ENCODE measurements at places on chromosomes 2 and 18.

DNA sequence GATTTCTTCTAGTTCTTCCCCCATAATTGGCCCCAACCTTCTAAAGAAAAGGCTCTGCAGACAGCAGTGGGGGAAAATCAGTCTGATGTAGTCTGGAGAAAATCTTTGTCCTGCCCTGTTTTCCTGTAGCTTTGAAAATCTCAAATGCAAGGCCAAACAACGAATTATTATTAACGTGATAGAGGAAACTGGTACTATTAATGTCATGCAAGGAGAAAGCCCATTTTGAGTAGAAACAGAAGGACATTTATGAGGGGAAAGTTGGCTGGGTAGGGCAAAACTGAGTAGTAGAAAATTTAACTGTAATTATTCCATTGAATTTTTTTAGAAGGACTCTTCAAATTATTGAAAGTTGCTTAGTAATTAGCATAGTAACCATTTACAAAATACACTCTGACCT lies 98.8 kb downstream of the FMNL2 start:
- DNase-seq, result no peak

GRCh38 chr18:22489704-22490103 lies 72.0 kb upstream of the CTAGE1 start:
- no peak for DNase-seq

- DNase-seq, result no peak
Observed at GRCh38 chr2:44037221-44037620, 41.4 kb upstream of the LRPPRC start.

GRCh38 chr18:69705987-69706386 lies 241.7 kb downstream of the CD226 start:
- no peak for DNase-seq

- no peak for DNase-seq
Observed at GRCh38 chr2:15975676-15976075, 35.3 kb downstream of the MYCN start.

DNA sequence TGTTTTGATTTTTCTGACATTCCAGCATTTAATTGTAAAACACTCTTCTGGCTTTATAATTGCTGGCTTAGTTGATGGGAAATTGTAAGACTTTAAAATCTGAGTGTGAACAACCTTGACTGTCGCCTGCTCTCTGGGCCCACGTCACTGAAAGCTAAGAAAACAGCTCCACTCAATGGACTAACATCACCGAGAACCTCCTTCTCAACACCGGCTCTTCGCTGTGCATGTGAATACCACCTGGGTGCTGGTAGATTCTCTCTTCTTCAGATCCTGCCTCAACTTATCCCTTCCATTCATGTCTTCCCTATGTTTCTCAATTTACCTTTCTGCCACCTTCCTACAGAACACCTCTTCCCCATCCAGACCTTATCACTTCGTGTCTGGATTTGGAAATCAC lies 523.1 kb upstream of the ID2 start:
- DNase-seq, result no peak

GRCh38 chr2:191165176-191165643 lies 14.4 kb upstream of the STAT4 start:
- no peak for DNase-seq

GRCh38 chr2:169818241-169818640 lies 6.5 kb downstream of the METTL5 start:
- DNase-seq, result no peak

GRCh38 chr18:79871481-79872091 lies 73.8 kb downstream of the KCNG2 start:
- peak; percentile 43 for DNase-seq

DNA sequence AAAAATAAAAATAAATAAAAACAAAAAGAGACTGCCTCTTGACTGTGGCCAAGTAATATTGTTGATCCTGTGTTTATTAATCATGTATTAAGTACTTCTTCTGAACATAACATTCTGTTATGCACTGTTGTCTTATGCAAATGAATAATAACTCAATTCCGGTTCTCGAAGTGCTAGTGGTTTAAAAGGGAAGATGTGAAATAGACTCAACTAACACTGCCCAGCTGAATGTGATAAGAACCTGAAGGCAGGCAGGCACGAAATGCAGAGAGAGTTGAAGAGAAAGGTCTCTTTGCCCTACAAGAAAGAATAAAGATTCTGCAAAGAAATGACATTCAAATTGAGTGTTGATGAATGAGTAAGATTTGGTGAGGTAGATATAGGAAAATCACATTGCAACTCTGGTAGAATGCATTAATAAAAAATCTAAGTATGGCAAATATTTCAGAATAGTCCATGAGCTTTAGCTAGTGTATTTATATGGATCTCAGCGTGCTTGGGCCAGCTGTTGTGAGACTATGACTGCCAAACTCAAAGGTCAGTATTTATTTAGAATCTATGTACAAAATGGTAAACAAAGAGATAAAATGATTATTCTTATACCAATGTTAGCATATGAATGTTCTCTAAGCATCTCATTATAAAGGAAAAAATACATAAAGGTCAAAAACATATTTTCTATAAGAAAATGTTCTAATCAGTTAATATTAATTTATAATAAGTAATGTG lies 352.3 kb upstream of the CDH7 start:
- DNase-seq, result no peak

GRCh38 chr2:118223992-118224894 lies 136.0 kb downstream of the INSIG2 start:
- DNase-seq, result peak; percentile 71

DNA sequence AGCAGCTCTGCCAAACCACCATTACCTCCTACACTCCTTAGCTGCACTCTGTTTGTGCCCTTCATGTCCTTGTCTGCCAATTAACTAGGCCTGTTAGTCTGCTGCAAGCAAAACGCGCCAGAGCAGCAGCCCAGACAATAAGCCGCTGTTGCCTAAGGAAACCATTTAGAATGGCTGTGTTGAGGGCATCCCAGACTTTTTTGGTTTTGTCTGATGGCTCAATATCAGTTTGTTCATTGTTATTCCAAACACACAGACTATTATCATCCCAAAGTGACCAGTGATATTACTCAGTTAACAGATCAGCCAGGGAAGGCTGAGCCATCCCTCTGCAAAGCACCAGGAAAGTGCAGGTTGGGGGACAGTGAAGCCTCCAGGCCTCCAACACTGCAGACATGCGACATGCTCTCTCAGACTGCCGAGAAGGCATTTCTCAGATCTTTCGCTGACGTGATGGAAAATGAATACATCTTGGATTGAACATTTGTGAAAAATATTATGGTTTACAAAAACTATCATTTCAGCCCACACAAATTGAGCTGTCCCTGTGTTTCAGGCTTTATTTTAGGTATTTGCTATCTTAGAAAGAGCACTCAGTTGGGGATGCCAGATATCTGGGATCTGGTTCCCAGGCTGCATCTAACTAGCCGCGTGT lies 182.0 kb upstream of the HNRNPA3 start:
- DNase-seq, result peak; percentile 63

GRCh38 chr2:144833075-144833637 lies 313.2 kb upstream of the ZEB2 start:
- DNase-seq, result no peak

GRCh38 chr2:161418715-161419637 lies 2.9 kb downstream of the TBR1 start:
- peak; percentile 74 for DNase-seq

DNA sequence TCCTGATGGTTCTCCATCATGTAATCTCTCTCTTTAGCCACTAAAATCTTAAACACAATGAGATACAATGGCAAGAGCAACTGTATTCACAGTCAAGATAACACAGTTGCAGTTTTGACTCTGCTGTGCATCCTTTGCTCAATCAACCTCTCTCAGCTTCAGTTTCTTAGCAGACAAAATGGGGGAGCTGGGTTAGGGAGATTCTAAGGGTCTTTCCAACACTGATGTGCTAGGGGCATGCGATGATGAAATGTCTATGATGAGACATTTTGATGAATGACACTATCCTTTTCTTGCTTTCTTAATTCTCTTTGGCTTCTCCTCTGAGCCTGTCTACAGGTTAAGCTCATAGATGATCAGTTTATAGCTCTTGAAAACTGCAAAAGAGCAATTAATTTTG lies 1.1 kb downstream of the SERPINB10 start:
- no peak for DNase-seq

- DNase-seq, result no peak
Observed at GRCh38 chr2:197869501-197870111, 65.2 kb downstream of the PLCL1 start.

DNA sequence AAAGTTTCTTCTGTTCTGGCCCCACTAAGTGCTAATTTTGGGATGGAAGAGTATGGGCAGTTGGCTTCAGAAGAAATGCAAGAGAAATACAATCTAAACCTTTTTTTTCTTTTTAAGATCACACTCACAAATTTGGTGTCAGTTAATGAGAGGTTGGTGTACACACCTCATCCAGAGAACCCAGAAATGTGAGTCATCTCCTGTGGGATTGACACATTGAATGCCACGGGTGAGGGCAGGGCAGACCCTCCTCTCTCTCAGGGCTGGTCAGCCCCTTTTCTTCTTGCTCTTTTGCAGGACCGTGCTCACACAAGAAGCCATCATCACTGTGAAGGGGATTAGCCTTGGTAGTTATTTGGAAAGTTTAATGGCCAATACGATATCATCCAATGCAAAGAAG lies 19.2 kb downstream of the PRELID3A start:
- no peak for DNase-seq

DNA sequence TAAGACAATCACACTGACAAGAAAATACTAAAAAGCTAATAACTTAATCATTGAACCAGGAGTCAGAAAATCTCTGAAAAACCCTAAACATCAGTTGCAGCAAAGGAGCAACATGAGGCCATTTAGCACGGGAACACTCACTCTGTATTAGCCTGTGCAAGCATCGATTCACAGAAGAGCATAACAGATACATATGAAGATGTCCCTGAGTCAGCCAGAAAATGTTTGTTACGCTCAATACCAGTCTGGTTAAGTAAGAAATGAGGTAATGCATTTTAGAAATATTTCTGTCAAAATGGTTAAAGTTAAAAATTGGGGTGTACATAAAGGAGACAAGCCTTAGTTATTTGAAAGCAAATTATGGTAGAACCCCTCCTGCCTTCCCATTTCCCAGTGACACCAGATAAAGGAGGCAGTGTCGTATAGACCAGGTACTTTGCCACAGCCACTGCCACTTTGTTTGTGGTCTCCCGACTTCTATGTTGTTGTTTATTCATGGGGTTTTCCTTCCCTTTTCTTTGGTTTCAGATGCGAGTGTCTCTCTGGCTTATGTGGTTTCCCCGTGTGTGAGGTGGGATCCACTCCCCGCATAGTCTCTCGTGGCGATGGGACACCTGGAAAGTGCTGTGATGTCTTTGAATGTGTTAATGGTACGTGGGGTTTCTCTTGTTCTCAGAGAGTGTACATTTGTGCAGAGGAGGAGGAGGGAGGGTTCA lies 108.6 kb downstream of the CRIM1 start:
- DNase-seq, result no peak

GRCh38 chr2:151302879-151303278 lies 13.4 kb upstream of the NMI start:
- DNase-seq, result no peak

DNA sequence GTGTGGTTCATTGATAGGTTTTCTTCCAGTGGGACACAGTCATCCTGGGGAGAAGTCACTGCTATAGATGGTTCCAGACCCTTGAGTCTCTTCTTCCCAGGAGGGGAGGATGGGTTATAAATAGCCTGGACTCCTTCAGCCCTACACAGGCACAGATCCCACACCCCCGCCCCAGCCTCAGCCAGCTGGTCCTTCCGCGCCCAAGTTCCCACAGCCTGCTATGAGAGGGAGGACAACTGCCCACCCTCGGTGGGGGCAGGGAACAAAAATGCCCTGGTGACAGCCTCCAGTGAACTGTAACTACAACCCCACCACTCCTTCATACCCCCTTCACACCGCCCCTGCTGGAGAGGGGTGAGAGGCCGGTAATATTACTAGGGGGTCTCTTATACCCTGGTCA lies 3.2 kb downstream of the ZBTB7C start:
- no peak for DNase-seq

- DNase-seq, result peak; percentile 24
Observed at GRCh38 chr2:237735798-237736197, 62.8 kb upstream of the RBM44 start.

Data from islet precursor cell (in vitro differentiated cells).